GM23338 (cell line): ENCODE measurements at places on chromosomes 5 and 9. TPM values are rescaled to one million over a fixed set of nuclear protein-coding genes. Genes with fewer than 3 reads are reported as not detected.

DNA sequence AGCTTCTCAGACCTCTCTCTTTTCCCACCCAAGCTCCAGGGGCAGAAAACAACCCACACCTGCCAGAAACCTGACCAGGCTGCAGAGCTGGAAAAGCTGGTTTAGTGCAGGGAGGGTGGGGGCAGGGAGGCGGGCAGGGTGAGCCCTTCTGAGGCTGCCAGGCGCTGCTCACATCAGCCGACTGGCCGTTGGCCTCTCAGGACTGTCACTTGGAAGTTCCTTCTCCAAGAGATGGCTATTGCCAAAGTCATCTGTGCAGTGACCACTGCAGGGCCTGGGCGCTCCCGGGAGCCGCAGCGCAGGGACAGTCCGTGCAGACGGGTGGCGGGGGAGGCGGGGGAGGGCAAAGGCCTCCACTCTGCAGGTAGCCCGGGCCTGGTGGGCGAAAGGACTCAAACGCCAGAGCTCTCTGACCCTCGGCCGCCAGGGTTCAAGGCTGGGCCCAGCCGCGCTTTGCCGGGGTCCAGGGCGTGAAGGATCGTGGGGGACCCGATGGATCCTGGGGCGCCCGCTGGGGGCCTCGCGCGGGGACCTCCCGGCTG lies 205.0 kb upstream of the IER5L start:
- H3K4me1 ChIP-seq = peaks cover 12% of the 10 kb centered on the region
- H3K27me3 ChIP-seq = peaks cover 23% of the 10 kb centered on the region
- H3K27ac ChIP-seq = no peak overlapping the region
- peak overlapping the region; percentile 71 for H3K4me3 ChIP-seq
- H3K36me3 ChIP-seq = no peaks in the 10 kb centered on the region

- H3K4me1 ChIP-seq = peaks cover 27% of the 10 kb centered on the region
- no peaks in the 10 kb centered on the region for H3K36me3 ChIP-seq
- peak; percentile 80 for DNase-seq
- H3K27me3 ChIP-seq = no peaks in the 10 kb centered on the region
- H3K27ac ChIP-seq = peak overlapping the region; percentile 21
- peak overlapping the region; percentile 4; the same call in 1 of the 2 replicates for H3K4me3 ChIP-seq
Measured at GRCh38 chr9:19967888-19968459, 179.1 kb upstream of the SLC24A2 start.

PLCXD3 gene
- 0.03 TPM in 1 of 2 replicates, not detected in the other for total RNA-seq

GRCh38 chr5:76836181-76836580 lies 13.6 kb upstream of the S100Z start:
- no peaks in the 10 kb centered on the region for H3K4me1 ChIP-seq
- peaks cover 7% of the 10 kb centered on the region for H3K36me3 ChIP-seq
- H3K27me3 ChIP-seq = no peaks in the 10 kb centered on the region
- no peak overlapping the region for H3K27ac ChIP-seq
- no peak overlapping the region for H3K4me3 ChIP-seq
- no peak for DNase-seq

CCL19 gene
- not detected in 2 replicates for total RNA-seq

DNA sequence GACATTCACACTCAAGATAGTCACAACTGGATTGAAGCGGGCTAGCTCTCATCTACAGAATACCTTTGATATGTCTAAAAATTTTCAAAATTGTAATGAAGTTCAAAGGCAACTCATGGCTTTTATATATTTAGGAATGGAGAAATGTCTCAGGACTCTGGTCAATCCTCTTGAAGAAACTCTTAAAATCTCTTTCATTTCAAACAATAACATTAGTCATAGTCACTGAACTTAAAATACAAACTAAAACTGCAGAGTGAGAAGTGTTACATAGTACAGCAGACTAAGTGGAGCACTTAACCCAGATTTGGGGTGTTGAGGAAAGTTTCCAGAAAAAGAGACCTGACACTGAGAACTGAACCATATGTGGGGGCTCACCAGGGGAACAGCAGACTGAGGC lies 20.7 kb downstream of the FANCC start:
- no peak for DNase-seq
- no peaks in the 10 kb centered on the region for H3K27me3 ChIP-seq
- no peaks in the 10 kb centered on the region for H3K36me3 ChIP-seq
- no peak overlapping the region for H3K4me3 ChIP-seq
- H3K4me1 ChIP-seq = no peaks in the 10 kb centered on the region

- no peaks in the 10 kb centered on the region for H3K27me3 ChIP-seq
- no peaks in the 10 kb centered on the region for H3K36me3 ChIP-seq
- no peak for DNase-seq
- no peaks in the 10 kb centered on the region for H3K4me1 ChIP-seq
- H3K27ac ChIP-seq = no peak overlapping the region
Measured at GRCh38 chr9:28190981-28191380, 617.7 kb upstream of the C9orf72 start.

DNA sequence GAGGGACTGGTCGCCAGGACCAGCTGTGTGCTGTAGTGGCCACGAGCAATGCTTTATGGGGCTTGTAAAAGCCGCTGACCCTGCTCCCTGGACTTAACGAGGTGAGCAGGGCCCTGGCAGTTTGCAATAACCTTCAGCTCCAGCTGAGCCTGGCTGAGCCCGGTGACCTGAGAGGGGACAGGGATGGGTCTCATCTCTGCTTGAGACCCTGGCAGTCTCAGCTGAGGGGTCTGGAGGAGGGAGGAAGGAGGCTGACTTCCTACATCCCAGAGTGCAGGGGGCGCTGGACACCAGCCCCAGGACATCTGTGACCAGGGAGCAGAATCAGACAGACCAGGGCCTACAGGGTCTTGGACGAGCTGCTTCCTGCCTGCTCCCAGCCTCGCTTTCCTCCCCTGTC lies 277.5 kb upstream of the MVB12B start:
- H3K4me1 ChIP-seq = no peaks in the 10 kb centered on the region
- no peaks in the 10 kb centered on the region for H3K27me3 ChIP-seq
- H3K36me3 ChIP-seq = no peaks in the 10 kb centered on the region
- no peak for DNase-seq

TCF7 gene
- total RNA-seq = 8.1 and 9.7 TPM in 2 replicates
